Suppressor macrophage treated with lipopolysaccharide for 4 hours (primary cell): ENCODE measurements at places on chromosomes 12 and 14.
A peak's percentile ranks its signal among the peaks of the same experiment; 100 is the strongest.

DNA sequence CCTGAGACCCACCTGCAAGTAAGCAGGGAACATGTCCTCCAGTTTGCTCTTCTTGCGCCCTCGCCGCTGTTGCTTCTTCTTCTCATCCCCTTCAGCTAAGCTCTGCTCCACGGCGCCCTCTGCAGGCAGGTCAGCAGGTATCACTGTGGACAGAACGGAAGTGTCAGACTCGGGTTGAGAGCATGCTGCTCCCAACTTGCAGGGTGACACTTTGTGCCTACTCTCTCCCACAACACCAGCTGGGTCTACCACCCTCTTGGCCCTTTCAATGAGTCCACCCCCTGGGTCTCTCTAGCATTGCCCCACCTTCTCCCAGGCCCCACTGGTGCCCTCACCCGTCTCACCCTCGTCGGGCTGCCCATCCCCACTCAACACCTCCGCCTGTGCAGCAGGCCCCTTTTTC is 16.7 kb downstream of the KMT2D start:
- DNase-seq: peak; percentile 76

GRCh38 chr14:104887623-104888488 is 22.8 kb downstream of the CEP170B start:
- no peak for DNase-seq

- DNase-seq: no peak
These were observed 291.1 kb upstream of the RTL1 start for GRCh38 chr14:101194373-101195308.

GRCh38 chr12:12081836-12082497 is 11.2 kb downstream of the BCL2L14 start:
- peak; percentile 75 for DNase-seq

DNA sequence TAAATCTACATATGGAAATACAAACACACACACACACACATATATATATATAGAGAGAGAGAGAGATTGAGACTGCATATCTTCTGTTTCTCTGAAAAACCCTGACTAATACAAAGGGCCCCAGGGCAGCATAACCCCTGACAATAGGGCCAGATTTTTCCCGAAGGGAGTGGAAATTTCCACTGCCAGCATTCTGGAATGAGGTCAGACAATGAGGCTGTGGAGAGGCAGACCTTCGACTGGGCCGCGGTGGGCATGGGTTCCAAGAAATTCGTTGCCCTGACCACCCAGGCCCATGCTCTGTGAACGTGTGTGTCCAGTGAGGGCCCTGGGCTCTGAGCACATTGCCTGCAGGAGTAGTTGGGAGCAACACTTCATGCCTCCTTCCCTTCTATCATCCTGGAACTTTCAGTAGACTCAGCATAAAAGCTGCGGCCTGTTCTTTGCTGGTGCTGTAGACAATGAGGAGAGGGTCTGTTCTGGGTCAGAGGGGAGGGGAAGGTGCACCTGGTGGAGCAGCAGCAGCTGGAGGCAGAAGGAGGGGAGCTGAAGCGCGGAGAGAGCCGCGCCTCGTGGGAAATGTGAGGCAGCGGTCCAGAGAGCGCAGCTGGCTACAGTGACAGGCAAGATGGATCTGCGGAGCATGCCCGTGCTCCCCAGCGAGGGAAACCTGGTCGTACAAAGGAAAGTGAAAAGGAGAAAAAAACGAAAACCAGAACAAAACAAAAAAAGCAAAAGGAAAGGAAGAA is 25.6 kb upstream of the CCDC60 start:
- DNase-seq: no peak

GRCh38 chr12:41277946-41278267 is 89.8 kb downstream of the PDZRN4 start:
- DNase-seq: no peak
